ENCODE measurements at places on chromosomes 7 and 10.

- no peak for DNase-seq
Observed at GRCh38 chr7:92748495-92748894, 87.9 kb downstream of the CDK6 start.

DNA sequence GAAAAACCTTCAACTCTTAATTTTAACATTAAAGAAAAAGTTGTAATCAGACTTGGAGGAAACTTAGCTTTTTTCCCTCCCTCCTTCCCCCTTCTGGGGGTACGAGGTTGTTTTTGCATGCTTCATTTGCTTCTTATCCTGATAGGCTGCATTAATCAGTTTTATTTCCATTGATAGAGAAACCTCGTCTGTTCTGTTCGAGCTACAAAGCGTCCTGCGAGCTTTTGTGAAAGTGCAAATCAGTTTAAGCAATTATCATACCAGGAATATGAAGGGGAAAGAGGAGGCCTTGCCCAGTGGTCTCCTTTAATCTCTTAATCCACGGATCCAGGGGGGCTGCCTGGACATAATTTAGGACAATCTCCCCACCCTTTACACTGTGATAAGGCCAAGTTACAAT lies 7.5 kb downstream of the EMX2 start:
- DNase-seq, result no peak

GRCh38 chr7:64640504-64640903 lies 25.4 kb upstream of the ZNF107 start:
- no peak for DNase-seq

- no peak for DNase-seq
Observed at GRCh38 chr7:85030893-85031292, 156.0 kb downstream of the SEMA3D start.

DNA sequence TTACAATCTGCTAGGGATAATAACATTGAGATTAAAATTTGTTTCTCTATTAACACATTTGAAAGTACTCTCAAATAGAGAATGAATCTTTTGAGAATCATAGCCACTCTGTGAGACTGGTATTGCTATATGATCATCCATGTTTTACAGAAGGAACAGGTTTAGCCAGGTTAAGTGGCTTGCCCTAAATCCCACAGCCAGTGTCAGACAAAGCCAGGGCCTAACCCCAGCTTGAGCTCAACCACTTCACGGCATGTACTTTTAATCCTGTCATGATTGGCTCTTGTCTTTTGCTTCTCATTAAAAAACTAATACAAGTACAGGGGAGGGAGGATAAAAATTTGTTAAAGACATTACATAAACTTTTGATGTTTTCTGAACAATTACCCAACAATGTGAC lies 3.8 kb upstream of the ZNRF2 start:
- no peak for DNase-seq

DNA sequence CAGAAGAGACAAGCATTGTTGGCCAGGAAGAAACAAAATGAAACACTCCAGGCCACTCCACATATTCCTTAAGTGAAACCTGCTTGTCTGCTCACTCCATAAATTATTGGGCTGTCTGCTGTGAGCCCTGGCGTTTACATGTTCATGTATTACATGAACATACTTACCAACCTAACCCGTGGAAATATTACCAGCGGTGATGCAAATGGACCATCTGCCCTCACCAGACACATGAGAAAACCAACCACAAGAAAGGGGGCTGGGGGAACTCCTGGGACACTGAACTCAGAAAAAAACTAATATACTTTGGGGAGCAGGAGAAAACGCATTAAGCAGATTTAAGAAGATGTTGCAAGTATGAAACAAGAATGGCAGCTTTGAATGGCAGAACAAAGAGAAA lies 731.2 kb upstream of the IGFBP3 start:
- no peak for DNase-seq

DNA sequence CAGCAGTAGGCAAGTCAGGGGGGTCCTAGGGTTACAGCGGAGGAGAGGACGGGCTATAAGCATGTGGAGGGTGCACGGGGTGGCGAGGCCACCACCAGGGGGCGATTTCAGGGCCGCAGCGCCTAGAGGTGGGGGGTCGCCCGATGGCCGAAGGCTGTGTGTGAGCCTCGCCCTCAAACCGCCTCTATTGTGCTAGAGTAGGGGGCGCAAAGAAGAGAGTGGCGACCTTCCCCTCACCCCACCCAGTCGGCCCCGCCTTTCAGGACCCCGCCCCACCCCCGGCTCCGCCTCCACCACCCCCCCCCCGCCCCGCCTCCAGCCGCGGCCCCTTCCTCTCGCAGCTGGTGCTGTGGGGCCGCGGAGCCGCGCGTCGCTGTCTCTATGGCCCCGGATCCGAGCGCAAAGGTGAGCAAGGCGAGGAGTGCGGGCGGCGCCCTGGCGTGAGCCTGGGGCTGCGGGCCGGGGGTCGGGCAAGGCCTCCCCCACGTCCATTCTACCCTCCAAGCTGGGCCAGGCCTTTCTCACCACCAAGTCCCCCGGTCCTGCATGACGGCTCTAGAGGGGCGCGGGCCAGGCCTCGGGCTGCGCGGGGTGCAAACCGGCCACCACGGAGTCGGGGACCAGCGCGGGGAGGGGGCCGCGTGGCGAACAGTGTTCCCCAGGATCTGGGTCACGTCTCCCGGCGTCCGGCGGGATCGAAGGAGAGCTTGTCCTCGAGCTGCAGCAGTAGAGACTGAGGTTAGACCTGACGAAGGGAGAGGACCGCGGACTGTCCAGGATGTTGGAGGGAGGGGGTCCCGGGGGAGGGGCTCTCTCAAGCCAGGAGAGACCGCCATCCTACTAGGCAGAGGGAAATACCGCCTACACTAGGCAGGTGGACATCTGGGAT lies at the start of gene SEMA4G:
Gene SEMA4G, plus strand, starts transcription at position 318 of the 889 bp plus-strand sequence. CDS start 3,409 bp downstream, outside the sequence.
- DNase-seq, result peak; percentile 46

GRCh38 chr10:70508912-70509756 lies 30.6 kb downstream of the PALD1 start:
- DNase-seq, result no peak

GRCh38 chr7:41256186-41256945 lies 446.5 kb downstream of the INHBA start:
- DNase-seq, result no peak

DNA sequence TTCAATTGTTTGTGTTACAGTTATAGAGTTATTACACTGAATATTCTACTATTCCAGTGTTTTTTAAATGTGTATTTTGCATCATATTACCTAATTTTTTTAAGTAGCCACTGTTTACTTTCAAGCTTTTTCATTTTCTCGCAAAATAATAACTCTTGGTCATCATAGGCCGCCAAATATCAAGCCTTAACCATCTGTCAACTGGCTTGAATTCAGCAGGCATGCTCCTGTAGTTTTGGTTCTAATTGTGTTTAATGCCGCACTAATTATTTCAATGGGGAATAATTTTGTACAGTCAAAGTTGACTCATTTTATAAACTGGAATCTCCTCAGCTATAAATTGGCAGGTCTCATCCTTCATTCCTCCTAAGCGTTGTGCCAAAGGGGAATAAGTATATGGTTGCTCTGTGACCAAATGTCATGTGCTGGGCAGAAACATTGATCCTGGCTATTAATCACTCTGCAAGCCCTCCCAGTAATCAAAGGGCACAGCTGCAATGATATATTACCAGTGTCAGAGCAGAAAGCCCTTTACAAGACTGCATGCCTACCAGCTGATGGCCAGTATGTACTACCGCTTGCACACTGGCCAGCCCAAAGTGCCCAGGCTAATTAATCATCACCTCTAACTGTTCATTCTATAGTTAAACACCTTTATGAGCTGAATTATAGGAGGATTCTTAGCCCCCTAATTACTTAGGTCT lies 74.8 kb downstream of the SKAP2 start:
- no peak for DNase-seq

- DNase-seq, result no peak
Observed at GRCh38 chr10:96695975-96696634, 24.2 kb downstream of the PIK3AP1 start.

Data from GM06990 (cell line).